ENCODE measurements at places on chromosomes 2 and 18.

DNA sequence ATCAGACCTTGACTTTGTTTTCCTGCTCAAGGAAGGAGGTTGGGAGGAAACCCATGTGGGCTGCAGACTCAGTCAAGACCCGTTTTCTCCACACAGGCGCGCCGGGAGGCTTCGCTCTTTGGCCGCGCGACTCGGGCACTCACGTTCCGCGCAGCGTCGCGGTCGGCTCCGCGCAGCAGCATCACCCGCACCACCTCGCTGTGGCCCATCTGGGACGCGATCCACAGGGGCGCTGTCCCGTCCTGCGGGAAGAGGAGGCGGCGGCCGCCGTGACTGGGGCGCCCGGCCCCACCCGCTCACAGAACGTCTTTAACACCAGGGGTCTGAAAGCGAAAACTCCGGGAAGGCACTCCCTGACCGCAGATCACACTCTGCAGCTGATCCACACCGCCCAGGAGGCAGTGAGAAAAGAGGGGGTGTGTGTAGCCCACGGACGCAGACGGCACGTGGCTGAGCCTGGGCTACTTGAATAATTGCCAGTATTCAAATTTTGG is 33.1 kb upstream of the NPC1 start:
- peak; percentile 30 for DNase-seq

GRCh38 chr2:227657199-227657845 is 9.3 kb upstream of the SCYGR5 start:
- DNase-seq, result no peak

DNA sequence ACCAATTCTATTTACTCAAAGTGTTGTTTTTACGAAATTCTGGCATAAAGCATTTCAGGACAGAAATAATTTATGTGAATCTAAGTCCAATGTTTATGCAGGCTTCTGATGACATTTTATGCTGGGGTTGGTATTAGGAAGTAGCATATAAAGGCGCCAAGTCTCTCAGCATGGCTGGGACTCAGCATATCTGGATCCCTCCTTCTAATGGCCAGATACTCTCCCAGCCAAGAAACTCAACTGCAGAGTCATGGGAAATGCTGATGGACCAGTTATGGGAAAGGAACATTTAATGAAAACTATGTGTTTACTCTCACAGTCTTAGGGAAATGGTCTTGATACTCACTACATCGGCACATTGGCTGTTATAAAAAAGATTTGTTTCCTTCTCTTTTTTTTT is 392.2 kb downstream of the ARHGAP15 start:
- no peak for DNase-seq

- DNase-seq, result no peak
Observed at GRCh38 chr2:221189431-221190067, 382.6 kb downstream of the EPHA4 start.

Measured in muscle of arm (tissue), 14 donors.